SW 1271 (cell line): ENCODE measurements at places on chromosomes 4 and X.
A peak's percentile ranks its signal among the peaks of the same experiment; 100 is the strongest.

DNA sequence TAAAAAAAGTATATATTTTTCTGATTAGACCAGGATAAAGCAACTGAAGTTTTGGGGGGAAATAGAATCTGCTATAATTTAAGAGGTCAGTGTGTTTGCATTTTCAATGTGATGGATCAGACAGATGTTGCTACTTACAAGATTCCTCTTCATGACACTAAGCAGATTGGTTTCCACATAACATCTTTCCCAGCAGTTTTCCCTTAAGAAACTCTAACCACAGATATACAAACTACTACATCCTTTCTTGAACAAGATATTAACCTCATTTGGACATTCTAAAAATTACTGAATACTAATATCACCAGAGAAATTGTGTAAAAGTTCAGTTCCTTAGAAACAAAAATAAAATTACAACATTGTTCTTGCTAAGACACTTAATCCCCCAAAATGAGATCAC is 106.7 kb upstream of the GUCY1A1 start:
- DNase-seq = no peak

- no peak for DNase-seq
Measured at GRCh38 chr4:19038231-19038630, 1016.7 kb upstream of the LCORL start.

GRCh38 chr4:14908635-14909034 is 93.6 kb upstream of the CPEB2 start:
- DNase-seq = no peak

GRCh38 chr4:164997324-164997723 is 19.9 kb upstream of the TRIM61 start:
- DNase-seq = peak; percentile 28

GRCh38 chrX:48899078-48899410 is 1.3 kb downstream of the PQBP1 start:
- no peak for DNase-seq

DNA sequence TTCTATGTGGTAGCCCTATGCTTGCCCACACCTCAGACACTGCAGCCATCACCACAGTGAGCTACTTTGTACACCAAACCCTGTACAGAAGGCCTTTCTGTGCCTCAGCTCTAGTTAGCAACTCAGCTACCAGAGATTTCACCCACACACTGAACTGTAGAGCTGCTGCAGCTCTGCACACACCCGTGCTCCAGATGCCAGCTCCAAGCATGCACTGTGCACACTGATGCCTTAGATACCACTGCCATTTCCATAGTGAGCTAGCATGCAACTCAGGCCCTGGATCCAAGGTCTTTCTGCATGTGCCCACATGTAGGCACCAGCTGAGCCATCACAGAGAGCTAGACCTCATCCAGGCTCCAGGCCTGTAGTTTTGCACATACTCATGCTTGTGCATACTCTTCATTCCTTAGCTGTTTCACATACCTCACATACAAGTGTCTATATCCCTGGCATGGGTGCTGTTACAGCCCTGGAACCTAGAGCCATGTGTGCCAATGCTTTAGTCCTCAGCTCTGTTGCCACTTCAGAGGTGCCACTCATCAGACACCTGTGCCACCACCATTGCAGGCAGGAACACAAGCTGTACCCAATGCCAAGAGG is 423.5 kb upstream of the NDST3 start:
- DNase-seq = no peak

- no peak for DNase-seq
Measured at GRCh38 chr4:7074426-7074825, 6.6 kb upstream of the GRPEL1 start.

GRCh38 chr4:37993806-37994205 is 33.6 kb downstream of the PTTG2 start:
- no peak for DNase-seq

GRCh38 chr4:10688022-10688421 is 3.5 kb upstream of the CLNK start:
- DNase-seq = no peak

DNA sequence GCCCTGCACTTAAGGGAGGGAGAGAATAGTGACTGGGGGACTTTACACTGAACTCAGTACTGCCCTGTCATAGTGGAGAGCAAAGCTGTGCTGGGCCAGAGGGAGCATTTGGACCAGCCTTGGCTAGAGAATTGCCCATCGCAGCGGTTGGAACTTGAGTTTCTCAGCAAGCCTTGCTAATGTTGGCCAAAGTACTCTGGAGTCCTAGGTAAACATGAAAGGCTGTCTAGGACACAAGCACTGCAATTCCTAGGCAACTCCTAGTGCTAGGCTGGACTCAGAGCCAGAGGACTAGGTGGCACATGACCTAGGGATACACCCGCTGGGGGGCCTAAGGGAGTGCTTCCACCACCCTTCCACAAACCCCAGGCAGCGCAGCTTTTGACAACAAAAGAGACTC is 15.0 kb downstream of the MED14 start:
- DNase-seq = no peak

DNA sequence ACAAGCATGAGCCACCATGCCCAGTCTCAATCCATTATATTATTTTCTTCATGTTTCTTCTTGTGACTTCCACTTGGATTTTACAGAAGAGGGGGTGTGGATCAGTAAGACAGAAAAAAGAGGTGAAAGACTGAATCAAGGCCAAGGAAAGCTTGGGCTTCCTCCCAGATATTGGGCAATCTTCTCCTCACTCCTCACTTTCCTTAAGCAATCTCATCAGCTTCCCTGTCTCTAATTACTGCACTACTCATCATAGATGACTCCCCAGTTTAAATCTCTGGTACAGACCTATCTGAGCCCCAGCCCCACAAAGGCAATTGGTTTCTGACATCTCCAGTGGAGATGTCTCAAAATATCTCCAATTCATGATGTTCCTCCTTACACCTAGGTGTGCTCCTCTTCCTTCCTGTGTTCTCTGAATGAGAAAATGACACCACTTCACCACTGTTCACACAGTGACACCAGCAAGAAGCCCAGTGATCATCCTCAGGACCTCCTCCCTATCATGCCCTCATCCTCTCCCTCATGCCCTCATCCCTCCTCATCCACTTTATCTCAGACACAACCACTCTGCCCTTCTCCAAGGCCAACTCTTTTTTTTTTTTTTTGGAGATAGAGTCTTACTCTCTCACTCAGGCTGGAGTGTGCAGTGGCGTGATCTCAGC is 44.8 kb upstream of the HERC6 start:
- DNase-seq = no peak

DNA sequence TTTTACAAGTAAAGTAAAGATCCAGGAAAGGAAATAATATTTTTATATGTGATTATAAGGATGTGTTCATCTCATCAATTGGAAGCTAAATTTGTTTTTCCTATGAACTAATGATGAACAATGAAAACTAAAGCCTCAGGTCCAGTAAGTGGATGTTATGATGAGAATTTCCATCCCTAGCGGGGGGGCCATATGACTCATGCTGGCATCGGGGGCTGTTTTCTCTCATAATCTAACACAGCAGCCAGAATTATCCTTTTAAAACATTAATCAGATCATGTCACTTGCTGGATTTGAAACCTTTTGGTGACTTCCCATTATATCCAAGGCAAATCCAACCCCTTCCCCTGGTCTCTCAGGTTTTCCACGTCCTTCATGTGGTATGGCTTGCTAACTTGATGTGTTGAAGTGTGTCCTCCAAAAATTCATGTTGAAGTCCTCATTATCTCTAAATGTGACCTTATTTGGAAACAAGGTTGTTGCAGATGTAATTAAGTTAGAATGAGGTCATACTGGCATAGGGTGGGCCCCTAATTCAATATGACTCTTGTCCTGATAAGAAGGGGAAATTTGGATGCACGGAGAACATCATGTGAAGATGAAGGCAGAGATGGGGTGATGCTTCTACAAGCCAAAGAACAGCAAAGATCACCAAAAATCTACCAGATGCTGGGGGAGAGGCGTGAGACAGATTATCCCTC is 96.8 kb downstream of the AKAP4 start:
- no peak for DNase-seq

- peak; percentile 7 for DNase-seq
Measured at GRCh38 chrX:53263597-53264094, 17.7 kb downstream of the IQSEC2 start.

- no peak for DNase-seq
Measured at GRCh38 chr4:7422898-7423180, 11.9 kb downstream of the PSAPL1 start.

- no peak for DNase-seq
Measured at GRCh38 chr4:134470544-134470943, 269.0 kb upstream of the PABPC4L start.

DNA sequence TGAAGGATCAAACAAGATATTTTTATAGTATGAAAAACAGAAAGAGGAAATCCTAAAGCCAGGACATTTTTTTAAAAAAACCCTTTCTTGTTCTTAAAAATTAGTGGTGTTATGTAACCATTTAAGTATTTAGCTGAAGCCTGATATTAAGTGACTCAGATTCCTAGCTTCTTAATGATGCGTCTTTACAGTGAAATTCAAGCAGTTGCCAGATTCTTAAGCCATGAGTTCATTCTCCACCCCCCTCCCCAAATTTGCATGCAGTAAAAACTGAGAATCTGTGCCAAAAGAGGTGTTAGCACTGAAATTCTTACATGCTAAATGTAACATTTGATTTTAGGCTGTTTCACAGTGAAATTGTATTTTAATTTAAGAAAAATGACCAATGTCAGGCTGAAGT is 180.8 kb downstream of the RAPGEF2 start:
- DNase-seq = no peak

- DNase-seq = no peak
Measured at GRCh38 chrX:150291014-150291413, 72.1 kb upstream of the MAMLD1 start.

DNA sequence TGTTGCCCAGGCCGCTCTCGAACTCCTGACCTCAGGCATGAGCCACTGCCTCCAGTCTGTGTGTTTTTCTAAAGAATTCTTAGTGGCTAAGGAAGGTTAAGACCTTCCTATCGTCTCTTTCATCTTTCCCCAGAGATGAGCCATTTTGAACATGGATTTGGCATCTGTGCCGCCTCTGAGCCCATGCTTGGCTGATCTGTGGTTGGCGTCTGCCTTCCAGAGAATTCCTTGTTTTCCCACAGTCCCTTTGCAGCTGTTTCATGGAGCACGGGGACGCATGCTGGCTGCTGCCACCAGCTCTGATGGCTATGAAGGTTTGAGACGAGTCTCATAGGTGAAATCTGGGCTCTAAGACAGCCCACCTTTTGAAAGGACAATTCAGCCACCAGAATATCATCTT is 60.4 kb downstream of the SHROOM2 start:
- no peak for DNase-seq

DNA sequence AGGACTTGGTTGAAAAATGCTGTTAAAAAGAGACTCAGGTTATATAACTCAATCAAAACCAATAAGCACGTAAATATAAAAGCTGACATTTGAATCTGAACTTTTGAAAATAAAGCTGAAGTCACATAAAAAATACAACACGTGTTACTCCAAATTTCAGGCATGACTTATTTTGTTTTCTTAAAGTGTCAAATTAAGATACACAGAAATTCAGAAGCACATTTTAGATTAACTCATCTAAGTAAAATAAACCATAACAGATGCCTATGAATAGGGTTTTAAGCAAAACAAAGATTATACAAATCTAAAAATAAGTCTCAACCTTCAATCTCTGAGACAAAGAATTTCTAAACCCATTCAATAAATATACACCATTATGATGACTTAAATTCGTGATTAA is 124.8 kb downstream of the ANTXR2 start:
- DNase-seq = no peak

GRCh38 chr4:100130964-100131363 is 59.3 kb downstream of the DDIT4L start:
- DNase-seq = no peak

DNA sequence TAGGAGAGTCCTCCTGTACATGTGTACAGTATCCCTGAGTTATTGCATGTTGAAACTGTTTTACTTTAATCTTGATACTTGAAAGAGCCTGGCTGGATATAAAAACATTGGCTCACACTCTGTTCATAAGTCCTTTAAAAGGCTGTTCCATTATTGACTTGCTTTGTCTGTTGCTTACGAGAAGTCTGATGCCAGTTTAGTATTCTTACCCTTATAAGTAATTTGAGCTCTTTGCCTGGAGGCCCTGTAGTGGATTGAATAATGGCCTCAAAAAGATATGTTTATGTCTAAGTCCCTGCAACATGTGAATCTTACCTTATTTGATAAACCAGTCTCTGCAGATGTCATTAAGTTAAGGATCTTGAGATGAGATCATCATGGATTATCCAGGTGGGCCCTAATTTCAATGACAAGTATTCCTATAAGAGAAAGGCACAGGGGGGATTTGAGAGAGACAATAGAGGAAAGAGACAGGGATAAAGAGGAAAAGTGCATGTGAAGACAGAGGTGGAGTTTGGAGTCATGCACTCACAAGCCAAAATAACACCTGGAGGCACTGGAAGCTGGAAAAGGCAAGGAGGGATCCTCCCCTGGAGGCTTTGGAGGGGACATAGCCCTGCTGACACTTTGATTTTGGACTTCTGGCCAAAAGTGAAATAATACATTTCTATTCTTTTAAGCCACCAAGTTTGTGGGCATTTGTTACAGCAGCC is 98.1 kb downstream of the IRF2 start:
- DNase-seq = no peak

DNA sequence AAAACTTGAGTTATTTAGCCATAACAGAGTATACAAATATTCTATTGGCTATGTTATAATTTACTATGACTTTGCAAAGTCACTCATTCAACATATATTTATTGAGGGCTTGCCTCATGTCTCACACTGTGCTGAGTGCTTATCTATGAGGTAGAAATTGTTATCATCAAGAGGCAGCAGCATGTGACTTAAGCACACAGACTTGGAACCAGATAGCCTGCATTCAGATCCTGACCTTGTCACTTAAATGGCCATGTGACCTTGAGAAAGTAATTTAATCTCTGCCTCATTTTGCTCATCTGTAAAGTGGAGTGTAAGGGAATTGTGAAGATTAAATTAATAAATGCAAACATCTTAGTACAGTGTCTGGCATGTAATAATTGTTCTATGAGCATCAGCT is 10.1 kb upstream of the EXOSC9 start:
- DNase-seq = no peak

- DNase-seq = no peak
Measured at GRCh38 chr4:34720571-34720970, 1523.7 kb downstream of the ARAP2 start.

GRCh38 chr4:2222838-2223237 is 19.1 kb downstream of the HAUS3 start:
- no peak for DNase-seq

GRCh38 chrX:357693-358471 is 28.8 kb downstream of the PPP2R3B start:
- DNase-seq = peak; percentile 11

DNA sequence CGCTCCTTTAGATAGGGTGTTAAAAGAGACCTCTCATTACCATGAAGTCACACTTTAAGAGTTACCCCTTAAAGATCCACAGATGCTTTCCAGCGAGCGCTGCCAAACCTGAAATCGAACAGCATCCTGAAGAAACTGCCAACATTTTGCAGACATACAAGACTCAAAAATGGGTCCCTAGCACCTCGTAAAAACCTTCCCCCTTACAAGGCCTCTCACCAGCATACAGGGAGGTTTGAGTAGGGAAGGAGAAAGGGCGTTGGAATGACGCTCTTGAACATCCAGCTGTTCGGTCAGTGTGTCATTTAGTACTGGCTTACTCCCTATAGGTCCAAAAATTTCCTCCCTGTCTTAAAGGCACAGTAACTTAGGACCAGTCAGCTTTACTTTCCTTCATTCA is 45.3 kb upstream of the PGRMC1 start:
- DNase-seq = no peak

GRCh38 chr4:78953769-78954666 is 14.8 kb upstream of the PAQR3 start:
- no peak for DNase-seq
